ENCODE measurements at places on chromosomes 3 and 15.
A peak's percentile ranks its signal among the peaks of the same experiment; 100 is the strongest.

DNA sequence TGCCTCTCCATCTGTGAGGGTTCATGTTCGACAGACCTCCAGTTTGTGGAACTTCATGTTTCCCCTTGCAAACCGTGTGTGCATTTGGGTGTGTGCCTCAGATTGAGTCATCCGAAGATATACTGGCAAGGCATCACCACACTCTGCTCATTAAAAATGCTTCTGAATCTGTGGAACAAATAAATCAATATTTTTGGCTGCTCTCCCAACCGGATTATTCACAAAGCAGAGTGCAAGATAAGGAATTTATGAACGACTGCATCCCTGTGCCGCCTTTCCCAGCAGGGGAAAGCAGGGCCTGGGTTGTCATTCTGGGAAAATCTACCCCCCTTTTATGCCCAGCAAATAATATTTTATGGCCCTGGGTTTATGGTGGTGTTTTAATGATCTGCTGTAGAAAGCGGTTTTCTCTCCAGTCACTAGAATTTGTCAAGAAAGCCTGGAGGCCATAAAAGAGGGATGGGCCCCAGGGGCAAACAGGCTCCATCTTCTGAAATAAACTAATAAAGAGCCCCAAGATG, 4.2 kb upstream of the WNT5A start:
- no peak for DNase-seq

DNA sequence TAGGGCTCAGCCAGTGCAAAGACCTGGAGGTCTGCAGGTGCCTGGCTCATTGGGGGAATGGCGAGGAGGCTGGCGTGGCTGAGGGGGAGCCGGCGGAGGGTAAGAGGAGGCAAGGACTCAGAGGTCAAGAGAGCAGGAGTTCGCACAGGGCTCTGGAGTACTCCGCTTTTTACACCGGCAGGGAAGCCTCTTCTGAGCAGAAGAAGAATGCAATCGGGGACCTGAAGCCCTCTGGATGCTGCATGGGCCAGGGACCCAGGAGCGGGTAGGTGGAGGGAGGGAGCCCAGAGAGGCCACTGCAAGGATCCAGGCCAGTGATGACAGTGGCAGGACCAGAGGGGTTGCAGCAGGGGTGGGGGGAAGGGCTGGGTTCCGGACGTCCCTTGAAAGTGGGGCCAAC, 70.4 kb upstream of the TAMM41 start:
- DNase-seq = no peak

- DNase-seq = no peak
Observed at GRCh38 chr3:50610992-50611463, 546 bp downstream of the CISH start.

DNA sequence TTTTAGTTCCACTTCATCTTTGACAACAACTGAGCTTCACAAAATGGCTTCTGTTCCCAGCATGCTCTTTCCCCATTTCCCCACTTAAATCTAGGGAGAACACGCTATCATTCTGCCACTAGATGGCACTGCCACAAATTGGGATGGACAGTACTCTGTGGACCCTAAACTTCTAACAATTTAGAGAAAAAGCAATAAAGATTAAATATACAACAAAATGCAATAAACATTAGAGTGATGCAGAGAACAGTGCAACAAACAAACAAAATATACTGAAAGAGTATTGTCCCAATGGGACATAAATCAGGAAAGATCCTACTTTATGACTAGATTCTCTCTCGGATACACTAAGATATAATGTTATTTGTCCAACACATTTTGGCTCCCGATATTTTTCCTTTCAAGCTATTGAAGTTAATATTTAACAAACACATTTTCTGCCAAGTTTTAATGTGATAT, 169.7 kb upstream of the TMCO5A start:
- DNase-seq = peak; percentile 64
